ENCODE measurements at places on chromosomes 7 and 10.

GRCh38 chr10:24695452-24695851 lies 28.2 kb downstream of the ARHGAP21 start:
- no peak for DNase-seq

DNA sequence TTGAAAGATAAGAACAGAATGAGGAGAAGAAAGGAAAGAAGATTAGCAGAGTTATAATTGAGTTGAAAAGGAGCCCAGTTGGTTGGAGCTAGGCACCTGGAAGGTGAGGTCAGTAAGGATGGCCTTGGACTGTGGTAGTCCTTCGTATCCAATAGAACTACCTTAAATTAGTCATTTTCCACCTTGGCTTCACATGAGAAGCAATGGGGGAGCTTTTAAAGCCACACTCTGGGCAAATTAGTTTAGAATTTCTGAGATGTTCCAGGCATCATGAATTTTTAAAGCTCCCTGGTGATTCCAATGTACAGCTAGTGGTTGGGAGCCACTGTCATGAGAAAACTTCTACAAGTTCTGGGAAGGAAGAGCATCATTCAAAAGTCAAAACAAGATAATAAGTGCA lies 27.3 kb upstream of the CYP3A5 start:
- DNase-seq: no peak

- DNase-seq: no peak
These were observed 9.4 kb upstream of the PIK3CG start for GRCh38 chr7:106855540-106856132.

DNA sequence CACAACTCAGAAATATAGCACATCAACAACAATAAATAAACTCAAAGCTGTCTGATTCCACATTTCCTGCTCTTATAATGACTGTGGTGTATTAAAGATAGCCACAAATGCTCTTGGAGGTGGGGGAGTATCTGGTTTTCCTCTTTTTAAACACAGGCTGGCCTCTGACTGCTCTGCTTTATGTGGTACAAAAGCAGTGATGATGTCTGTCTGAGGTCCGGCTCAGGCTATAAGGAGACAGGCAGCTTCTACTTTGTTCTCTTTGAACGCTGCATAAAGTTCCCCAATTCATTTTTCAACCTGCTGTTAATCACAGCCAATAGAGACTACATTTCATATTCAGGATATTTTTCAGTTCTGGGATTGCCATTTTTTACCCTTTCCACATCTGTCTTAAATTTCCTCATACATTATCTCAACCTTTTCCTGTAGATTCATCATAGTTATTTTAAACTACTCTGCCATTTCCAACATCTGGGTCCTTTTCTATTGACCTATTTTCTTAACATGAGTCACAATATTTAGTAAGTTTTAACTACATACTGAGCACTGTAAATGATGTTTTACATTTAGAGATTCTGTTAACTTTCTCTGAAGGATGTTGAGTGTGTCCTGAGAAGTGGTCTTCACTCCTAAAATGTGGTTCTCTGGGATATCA lies 64.9 kb downstream of the CRPPA start:
- no peak for DNase-seq

DNA sequence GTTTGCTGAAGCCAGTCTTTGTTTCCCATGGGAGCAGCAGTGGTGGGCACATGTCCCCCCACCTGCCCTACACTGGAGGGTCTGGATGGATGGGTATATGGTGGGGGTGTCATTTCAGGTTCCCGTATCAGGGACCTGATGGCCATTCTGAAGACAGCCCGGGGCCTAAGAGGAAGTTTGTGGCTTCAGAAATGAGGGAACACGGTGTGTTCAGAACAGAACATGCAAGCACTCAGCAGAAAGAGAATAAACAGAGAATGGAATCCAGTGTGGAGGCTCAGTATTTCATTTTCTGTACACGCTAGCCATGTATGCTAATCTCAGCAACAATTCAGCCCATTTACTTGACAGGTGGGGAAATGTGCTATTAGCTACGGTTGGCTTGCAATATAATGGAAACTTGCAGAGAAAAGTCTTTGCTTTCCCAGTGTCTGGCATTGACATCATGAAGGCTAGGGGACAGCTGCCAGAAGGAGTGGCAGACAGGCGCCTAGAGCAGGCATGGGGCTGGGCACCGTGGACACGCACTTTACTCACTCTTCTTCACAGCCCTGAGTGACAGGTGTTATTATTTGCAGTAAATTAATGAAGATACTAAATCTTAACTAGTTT lies 98.6 kb downstream of the ELMO1 start:
- DNase-seq: no peak

DNA sequence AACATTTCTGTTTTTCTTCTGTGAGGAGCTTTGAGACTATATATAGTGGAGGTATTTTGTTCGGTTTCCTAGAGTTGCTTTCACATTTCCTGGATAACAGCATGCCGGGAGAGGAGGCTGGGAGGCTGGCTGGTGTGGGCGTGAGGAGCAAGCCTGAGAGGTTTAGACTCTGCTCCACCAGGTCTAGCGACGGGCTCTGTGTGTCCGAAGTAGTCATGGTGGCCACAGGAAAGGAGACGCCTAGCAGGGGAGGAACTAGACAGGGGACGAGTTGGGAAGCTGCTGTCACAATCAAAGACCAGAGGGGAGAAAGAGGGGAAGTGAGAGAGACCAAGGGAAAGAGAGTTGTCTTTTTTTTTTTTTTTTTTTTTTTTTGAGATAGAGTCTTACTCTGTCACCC lies 19.6 kb downstream of the PTPRE start:
- DNase-seq: no peak

DNA sequence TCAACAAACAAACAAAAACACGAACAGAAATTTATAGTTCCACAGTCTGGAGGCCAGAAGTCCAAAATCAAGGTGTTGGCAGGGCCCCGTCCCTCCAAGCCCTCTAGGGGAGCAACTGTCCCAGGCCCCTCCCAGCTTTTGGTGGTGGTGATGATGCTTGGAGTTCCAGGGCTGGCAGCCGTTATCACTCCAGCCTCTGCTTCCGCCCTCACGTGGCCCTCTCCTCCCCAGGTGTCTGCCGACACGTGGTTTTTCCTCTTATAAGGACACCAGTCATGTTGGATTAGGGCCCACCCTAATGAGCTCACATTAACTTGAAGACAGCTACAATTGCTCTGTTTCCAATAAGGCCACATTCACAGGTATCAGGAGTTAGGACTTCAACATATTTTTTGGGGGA lies 49.7 kb downstream of the MICALL2 start:
- DNase-seq: no peak

- DNase-seq: no peak
These were observed 46.2 kb downstream of the SEM1 start for GRCh38 chr7:96663457-96663856.

DNA sequence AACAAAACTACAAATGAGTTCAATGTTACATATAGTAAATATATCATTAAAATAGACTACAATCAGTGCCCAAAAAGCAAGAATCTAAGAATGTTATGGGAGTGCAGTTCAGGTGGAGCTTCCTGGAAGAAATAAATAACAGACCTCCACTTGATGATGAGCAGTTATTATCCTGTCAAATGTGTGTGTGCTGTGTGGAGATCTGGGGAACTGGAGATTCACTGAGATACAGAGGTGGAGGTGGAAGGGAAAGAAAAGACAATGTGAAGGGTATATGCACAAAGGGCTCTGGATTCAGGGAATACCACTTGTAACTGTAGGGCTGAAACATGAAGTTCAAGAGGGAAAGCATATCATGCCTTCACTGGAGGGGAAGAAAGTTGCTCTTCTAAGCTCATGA lies 331.1 kb downstream of the SEMA3D start:
- DNase-seq: no peak

DNA sequence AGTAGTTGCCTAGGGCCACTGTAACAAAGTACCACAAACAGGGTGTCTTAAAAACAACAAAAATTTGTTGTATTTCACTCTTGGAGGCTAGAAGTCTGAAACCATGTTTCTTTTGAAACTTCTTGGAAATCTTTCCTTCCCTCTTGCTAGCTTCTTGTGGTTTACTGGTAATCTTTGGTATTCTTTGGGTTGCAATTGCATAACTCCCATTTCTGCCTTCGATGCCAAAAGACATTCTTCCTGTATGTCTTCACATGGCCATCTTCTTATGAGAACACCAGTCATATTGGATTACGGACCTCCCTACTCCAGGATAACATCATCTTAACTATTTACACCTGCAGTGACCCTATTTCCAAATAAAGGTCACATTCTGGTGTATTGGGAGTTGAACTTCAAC lies 357.4 kb downstream of the PPP1R3A start:
- DNase-seq: no peak

DNA sequence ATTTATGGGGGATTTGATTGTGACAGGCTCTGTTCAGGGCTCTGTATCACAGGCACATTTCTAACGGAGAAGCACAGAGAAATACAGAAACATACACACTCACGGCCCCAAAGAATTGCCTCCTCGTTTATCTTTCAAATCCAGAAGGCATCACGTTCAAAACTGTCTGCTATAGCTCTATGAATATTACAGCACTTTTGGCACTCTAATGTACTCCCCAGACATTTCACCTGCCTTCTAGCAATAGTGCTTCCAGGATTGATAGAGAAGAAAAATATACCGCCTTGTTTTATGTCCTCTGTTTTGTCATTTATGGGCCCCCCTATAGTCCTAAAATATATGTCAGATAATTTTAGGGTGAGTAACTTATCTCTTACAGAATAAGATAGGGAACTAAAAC lies 947.5 kb downstream of the ANKRD7 start:
- no peak for DNase-seq

DNA sequence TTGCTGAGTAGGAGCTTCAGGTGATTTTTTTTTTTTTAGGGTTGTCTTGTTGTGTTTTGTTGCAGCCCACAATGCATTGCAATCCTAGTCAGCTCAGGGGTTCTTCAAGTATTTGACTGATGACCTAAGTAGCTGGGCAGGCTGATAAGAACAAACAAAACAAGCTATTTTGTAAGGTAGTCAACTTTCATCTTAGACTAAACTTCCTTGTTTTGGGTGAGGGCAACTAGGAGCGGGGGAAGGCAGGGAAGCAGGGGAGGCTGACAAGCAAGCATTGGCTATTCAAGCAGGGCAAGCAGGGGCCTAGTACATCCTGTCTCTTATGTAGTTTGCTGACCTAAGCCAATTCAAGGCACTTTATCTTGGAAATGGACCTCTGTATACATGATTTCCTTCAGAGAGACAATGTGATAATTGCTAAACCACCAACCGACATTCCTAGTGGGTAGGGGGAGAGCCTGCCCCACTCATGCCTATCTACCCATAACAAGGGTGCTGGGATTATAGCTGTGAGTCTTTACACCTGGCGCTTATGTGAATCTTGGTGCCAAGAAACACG lies 163.3 kb upstream of the PRKCQ start:
- DNase-seq: no peak

- DNase-seq: no peak
These were observed 22.8 kb downstream of the GRID1 start for GRCh38 chr10:86343761-86344160.

- no peak for DNase-seq
These were observed 11.3 kb downstream of the FERD3L start for GRCh38 chr7:19133886-19134285.

DNA sequence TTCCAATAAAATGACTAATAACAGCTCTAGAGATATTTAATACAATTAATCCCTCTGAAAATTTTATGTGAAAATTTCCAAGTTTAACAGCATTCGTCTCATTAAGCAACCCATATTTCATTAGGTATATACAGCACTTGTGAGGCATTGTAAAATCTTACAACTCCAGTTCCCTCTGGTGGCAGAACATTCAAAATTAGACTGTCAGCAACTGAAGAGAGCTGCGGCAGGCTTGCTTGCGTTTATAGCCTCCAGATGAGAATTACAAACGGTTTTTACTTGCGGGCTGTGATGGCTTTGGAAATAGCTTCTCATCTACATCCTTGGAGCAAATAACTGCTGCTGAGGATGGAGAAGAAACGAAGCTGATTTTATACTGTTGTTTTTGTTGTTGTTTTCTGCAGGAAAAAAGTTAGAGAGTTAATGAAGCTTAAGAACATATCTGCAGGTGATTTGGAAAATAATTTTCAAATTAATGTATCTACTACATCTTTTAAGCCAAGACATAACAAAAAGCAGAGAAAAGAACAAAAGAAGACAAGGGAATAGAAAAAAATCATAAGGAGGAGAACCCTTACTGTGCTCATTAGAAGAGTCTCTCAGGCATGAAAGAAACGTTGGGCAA lies 171.3 kb downstream of the MAGI2 start:
- peak; percentile 35 for DNase-seq

- no peak for DNase-seq
These were observed 110.4 kb downstream of the PRKCQ start for GRCh38 chr10:6469661-6470060.

DNA sequence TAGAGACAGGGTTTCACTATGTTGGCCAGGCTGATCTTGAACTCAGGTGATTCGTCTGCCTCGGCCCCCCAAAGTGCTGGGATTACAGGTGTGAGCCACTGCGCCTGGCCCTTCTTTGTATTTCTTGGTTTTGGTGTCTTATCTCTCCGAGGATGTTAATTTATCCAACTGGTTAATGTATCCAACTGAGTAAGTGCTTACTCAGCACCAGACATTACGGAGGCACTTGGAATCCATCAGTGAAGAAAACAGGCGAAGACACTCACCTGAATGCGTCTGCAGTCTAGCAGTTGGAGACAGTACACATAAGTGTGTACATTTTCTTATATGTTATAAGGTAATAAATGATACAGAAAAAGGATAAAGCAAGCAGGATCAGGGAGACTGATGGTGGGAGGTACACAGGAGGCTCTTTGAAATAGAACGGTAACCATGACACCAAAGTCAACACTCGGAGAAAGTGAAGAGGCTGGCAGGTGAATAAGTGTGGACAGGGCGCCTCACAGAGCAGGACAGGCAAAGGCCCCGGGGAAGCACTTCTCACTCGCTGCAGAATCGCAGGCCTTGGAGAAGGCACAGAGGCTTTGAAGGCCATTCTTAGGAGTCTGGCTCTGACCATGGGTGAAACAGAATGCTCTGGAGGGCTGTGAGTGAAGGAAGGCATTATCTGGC lies 73.1 kb downstream of the LANCL2 start:
- no peak for DNase-seq

DNA sequence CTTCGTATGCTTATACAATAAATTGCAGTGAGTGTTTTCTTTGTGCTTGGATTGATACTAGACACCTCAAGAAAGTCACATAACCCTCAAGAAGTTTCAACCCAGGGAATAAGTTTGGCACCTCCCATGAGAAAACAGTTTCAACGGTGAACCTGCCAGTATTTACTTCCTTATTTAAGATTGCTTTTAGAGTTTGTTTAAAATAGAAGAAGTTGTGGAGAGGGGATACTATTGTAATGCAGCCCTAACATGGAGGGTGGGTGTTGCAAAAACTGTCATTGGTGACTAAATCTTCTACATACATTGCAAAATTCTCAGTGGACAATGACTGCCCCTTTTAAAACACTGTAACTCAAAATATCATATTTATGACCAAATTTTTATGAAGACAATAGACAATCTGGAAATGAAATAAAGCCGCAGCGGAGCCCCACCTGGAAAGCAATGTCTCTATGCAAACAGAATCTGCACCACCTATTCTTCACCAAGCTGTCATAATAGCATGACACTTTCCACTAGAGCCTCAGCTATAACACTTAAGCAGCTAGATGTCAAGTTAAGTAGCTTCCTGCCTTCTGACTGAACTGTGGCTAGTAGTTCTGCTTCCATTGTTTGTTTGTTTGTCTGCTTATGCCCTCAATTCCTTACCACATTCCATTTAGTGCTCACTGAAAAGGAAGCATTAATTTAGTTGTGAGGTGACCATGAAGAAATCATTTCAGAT lies 98.2 kb downstream of the MDFIC start:
- DNase-seq: no peak

Measured in occipital lobe (tissue), 3 donors.